ENCODE measurements at places on chromosomes 4 and X.

GRCh38 chrX:18971506-18971905 is 12.4 kb downstream of the PHKA2 start:
- no peak for DNase-seq

DNA sequence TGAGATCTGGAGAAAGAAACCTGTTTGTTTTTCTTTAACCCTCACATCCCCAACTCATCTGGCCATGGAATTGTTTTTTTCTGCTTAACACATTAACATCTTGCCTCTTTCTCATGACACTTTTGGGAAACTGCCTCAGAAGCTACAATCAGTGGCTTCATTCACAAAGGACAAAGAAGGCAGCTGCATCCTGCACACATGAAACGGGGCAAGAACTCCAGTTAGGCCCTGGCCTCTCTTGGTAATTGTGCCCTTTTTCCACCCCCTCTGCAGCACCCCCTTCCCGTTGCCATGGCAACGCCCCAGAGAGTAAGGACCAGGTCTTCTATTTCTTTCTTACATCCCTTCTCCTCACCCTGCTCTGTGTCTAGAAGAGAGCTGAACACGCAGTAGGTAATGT is 103.4 kb downstream of the PDGFRA start:
- no peak for DNase-seq

DNA sequence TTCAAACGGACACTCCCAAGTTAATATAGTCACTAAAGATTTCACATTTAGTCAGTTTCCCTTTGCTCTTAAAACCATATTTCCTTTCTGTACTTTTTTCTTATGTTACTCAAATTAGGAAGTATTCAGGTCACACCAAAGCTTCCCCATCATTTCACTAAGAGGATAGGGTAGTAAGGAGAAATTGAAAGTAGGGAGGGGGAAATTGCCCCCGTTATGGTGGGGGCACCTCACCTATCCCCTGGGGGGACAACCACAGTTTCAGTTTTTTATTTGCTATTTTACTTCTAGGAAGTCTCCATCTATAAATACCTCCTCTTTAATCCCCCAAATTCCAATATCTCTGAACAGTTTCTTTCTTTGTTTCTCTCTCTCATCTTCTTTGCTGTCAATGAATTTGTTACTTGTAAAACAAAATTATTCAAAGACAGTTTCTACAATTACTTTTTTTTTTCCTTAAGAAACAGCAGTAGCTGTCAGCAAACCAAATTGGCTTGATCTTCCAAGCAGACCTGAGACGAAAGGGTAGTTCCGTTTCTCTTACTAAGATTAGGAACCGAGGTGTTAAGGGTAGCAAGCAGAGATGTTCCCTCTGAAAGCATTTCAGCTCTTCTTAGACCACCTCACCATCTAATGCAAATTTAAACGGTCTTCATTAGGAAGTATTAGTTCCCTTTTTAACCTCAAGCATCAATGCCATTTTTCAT is 160.2 kb upstream of the KLF3 start:
- DNase-seq: peak; percentile 60

- DNase-seq: no peak
Measured at GRCh38 chr4:173535165-173535902, 5.3 kb upstream of the HAND2 start.

DNA sequence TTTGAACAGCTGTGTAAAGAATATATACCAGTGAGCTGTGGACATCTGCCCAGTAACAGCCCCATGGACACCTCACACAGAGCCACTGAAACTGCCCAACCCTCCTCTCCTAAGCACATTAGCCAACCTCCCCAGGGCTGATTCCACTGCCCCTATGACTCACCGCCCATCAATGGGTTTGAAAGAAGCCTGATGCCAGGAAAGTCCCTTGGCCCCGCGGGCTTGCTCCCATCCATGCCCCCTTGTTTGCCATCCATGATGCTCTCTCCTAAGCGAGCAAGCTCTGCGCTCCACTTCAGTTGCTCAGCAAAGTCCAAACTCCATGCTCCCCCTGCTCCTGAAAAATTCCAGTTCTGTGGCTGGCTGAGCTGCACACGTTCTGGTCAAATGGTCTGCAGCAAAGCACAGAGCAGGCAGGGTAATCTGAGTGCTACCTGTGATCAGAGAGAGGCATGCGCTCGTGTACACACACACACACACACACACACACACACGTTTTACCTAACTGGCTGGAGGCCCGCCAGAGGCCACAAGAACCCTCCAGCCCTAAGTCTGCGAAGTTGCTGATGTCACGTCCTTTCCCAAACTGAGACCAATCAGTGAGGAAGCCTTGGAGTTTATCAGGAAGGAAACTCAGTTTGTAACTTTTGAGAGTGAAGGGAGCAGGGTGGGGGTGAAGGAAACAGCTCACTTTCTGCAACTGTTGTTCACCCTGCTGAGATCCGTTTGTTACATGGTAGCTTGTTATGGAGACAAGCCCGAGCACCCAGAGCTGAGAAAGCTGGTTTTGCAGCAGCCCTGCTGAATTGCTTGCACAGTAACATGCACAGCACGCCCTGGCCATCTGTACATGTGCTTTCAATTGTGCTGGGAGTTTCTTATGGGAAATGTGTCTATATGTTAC is at the start of gene ASB9:
ASB9 (minus strand) TSS at position 466 of the 904 bp plus-strand sequence; CDS start at position 257, 209 bp downstream.
- DNase-seq: no peak

- no peak for DNase-seq
Measured at GRCh38 chrX:154751203-154751668, 359 bp upstream of the GAB3 start.

DNA sequence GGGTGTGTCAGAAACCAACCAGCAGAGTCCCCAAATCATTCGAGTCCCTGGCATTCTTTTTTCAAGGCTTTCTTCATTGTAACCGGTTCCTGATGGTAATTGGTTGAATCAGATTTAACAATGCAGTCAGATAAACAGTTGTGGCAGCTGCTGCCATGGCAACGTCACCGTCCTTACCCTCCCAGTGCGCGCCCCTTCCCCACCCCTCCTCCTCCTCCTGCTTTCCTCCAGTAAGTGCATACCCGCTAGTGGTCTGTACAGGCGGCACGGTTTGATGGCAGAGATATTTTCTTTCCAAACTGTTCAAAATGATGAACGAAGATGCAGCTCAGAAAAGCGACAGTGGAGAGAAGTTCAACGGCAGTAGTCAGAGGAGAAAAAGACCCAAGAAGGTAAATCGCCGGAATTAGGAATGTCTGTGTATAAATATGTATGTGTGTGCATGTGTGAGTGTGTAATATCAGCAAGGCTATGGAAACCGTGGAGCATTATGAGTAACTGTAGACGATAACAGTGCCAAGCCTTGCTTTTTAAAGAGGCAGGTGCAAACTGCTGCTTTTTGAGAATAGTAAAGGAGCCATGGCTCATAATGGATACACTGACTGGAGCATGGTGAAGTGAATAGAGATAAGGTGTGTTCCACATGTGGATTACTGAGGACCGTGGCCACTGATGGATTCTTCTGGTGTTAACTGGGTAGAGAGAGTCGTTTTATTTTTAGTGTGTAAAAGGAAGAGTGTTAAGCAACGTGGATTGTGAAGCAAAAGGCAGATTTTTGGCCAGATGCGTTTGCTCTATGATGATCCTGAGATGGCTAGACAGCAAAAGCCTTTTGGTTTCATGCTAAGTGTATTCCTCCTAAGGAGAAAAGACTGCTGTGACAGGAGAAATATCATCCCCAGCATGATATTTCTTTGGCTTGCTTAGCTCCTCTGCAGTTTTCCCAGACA is at the start of gene ANK2:
ANK2 (plus strand) TSS at position 233 of the 950 bp plus-strand sequence; CDS start at position 309, 76 bp downstream.
- no peak for DNase-seq

GRCh38 chr4:144579411-144580030 is 66.4 kb upstream of the HHIP start:
- DNase-seq: no peak

DNA sequence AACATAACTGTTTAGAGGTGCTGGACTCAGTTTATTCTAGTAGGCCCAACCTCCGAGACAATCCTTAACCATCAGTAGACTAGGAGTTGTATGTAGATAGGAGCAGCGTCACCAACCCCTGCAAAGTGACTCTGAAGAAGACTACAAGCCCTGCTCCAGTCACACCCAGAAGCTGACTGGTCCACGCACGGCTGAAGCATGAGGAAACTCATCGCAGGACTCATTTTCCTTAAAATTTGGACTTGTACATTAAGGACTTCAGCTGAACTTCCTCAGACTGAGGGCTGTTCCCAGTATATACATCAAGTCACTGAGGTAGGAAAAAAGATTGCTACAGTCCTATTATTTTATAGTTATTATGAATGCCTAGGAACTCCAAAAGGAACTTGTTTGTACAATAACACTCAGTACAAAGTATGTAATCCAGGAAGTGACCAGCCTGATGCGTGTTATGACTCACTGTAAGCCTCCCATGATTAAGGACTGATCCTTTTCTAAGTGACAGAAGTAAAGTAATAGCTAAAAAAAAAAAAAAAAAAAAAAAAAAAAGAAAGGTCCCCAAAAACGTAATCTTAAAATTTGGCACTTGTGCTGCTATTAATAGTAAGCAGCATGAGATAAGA is 41.6 kb upstream of the UGT2B7 start:
- DNase-seq: peak; percentile 22

- DNase-seq: no peak
Measured at GRCh38 chr4:41209901-41210300, 4.4 kb downstream of the APBB2 start.

- no peak for DNase-seq
Measured at GRCh38 chrX:1821846-1822245, 207.0 kb downstream of the ASMT start.

GRCh38 chr4:738781-739280 is 33.2 kb downstream of the PCGF3 start:
- no peak for DNase-seq

DNA sequence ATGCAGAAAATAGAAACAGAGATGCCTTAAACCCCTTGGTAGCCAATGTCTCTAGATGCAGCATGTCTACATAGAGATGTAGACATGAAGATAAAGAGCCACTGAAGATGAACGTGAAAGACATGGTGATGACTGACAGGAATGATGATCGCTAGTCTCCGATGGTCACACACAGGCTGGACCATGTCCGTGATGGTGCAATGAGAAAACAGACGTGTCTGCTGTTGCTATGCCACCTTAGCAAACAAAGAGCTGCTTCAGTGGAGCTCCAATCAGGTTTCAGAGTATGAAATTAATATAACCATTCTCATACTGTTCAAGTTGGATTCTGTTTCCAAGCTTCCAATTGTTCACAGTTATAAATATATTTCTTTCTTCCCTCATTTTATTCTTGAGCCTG is 256.5 kb downstream of the CAMK2D start:
- no peak for DNase-seq

DNA sequence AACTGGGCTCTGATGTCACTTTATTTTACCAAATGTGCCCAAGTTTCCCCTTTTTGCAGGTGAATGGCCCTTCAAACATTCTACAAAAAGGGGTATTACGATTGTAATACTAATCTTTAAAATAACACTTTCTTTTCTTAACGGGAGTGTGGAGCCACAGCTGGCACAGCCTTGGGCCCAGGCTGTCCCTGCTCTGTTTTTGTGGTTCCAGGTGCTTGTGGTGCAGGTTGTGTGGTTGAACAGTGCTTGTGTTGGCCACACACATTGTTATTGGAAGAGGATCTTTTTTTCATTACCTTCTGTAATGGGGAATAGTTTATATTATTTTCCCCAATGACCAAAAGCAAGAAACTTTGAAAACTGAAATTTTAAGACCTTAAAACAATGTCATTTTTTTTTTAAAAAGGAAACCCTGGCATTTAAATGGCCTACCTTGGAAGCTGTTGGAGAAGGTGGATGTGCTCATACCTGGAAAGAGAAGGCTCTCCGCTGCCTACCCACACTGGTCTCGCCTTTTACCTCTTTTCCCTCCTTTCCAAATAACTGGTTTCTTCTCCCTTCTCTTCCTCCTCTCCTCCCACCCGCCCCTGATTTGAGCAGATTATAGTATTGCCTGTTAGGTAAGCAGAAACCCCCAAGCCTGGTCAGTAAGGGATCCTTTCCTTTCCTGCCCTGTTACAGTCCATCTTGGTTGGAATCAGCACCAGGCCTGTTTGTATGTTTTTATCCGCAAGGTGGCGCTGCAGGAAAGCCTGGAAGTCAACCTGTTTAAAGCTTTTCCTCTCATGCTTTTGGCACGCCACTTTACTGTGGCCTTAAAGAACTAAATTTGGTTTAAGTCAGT is 28.6 kb downstream of the HADH start:
- DNase-seq: peak; percentile 74

DNA sequence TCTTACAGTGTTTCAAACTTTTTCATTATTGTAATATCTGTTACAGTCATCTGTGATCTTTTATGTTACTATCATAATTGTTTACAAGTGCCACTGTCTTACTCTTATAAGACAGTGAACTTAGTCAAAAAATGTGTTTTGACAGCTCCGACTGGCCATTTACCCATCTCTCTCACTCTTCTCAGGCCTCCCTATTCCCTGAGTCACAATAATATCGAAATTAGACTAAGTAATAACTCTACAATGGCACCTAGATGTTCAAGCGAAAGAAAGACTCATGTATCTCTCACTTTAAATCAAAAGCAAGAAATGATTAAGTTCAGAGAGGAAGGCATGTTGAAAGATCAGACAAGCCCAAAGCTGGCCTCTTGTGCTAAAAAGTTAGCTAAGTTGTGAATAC is 184.2 kb downstream of the CDS1 start:
- no peak for DNase-seq

GRCh38 chr4:74005528-74005927 is 7.1 kb upstream of the CXCL5 start:
- no peak for DNase-seq

DNA sequence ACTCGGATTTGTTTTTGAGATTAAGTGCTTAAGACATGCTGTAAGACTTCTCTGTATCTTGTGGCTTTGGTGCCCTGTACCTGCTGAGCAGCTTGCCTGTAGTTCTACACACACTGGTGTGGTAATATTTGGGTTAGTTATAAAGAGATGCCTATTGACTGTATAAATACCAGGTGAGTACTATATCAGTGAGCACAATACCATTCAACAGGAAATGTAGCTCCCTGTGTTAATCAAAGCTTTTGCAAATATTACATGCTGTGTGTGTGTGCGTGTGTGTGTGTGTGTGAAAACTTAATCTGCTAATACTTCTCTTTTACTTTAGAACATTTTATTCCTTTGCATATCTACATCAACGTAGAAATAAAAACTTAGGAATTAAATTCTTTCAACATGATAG is 30.1 kb downstream of the MYOZ2 start:
- DNase-seq: no peak

- DNase-seq: peak; percentile 6
Measured at GRCh38 chr4:169439244-169439643, 168.5 kb upstream of the SH3RF1 start.

DNA sequence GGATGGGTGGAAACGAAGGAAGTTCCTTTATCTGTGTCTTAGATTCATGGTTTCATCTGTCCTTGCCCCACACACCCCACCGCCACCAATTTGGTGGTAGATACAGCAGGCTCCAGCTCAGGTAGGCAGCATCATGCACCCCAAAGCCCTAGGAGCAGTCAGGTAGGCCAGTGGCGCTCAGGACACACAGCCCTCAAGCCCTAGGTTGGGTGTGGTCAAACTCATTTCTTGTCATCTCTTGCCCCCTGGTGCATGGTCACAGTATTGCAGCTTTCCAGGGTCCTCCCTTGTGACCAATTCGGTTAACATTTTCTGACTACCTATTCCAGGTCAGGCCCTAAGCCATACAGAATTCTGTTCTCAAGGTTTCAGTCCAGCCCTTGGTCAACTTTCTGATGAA is 14.5 kb upstream of the PRRG3 start:
- DNase-seq: peak; percentile 46
